ENCODE measurements at places on chromosomes 6 and 20.

DNA sequence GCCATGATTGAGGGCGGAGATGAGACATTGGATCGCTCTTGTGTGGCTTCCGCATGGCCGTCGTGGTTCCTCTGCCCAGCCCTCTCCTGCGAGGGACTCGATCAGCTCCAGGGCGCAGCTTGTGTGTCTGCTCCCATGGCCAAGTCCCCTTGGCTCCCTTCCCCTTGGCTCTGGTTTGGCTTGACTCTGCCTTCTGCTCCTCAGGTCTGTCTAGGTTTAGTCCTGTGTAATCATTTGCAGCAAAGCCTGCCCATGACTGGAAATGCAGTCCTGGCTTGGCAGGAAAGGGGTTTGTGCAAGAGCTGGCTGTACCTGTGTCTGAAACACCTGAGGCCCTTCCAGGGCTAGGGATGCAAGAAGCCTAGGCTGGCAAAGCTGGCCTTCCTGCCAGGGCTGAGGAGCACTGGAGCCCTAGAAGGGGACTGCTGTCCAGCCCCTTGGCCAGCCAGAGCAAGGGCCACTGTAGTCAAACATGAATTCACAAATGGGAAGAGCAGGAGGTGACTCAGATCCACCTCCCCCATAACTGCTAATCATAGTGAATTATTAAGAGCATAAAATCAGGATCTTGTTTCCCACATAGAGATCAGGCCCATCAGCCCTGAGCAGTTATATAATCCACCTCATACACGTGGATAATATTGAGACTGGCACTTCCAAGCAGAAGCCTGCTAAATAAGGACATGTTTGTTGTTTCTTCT, 196.8 kb downstream of the FARS2 start:
- DNase-seq, result no peak

GRCh38 chr6:35427851-35428321, 24.3 kb upstream of the FANCE start:
- no peak for DNase-seq

DNA sequence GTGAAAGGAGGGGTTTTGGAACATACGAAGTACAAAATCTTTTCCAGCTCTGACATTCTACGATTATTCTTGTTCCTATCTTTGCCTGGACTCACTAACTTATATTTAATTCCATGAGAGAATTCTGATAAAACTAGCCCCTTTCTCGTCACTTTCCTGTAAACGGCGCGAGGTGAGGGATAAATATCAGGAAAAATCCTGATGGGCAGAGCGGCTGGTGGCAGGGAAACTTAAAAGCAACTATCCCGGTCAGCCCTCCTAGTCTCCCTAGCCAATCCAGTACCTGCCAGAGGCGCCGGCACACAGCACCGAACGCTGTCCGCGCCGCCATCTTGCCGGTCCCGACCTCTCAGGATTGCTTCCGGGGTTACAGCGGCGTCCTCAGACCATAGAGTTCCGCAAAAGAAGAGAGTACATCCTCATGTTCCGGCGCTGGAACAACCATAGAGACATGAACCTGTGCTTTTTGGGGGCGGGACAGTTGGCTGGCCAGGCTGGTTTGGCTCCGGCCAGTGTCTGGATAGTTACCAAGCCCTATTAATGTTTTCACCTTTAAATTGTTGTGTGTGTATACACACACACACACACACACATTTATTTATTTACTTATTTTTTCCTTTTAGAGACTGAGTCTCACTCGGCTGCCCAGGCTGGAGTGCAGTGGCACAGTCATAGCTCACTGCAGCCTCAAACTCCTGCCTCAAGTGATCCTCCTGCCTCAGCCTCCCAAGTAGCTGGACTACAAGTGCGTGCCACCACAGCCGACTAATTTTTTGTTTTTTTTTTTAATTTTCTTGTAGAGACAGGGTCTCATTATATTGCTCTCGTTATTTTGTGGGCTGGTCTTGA, at the start of gene MRPS10:
Gene MRPS10 (minus strand): TSS at position 343 of the 849 bp plus-strand sequence. CDS start 12 bp downstream, at position 331.
- peak; percentile 86 for DNase-seq

- DNase-seq, result no peak
Measured at GRCh38 chr20:35275741-35276251, 2.1 kb downstream of the MMP24OS start.

DNA sequence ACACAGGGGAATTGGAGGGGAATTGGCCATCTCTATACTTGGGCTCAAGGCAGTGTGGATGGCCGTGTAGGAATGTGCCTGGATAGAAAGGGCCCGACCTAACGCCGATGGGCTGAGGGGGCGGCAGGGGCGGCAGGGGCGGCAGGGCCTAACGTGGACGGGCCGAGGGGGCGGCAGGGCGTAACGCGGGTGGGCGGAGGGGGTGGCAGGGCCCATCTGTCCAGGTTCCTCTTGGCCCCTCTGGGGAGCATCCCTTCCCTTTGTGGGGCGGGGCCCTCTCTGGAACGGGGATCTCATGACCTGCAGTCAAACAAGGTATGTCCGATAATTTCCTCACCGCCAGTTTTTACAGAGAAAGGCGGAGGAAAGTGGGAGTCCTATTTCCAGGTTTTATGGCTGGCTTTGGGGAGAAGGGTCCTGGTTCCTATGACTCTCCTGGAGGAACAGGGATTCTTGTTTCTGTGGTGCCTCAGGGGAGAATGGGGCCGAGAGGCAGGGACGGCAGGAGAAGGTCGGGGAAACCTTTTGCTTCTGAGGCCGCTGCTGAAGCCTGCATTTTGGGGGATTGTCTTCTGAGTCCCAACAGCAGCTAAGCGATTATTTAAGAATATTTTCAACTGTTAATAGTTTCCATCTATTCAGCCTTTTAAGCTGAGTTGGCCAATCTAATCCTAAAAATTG, 100.8 kb upstream of the FRMD1 start:
- no peak for DNase-seq

- DNase-seq, result no peak
Measured at GRCh38 chr20:63090682-63091571, 84.2 kb upstream of the BHLHE23 start.

DNA sequence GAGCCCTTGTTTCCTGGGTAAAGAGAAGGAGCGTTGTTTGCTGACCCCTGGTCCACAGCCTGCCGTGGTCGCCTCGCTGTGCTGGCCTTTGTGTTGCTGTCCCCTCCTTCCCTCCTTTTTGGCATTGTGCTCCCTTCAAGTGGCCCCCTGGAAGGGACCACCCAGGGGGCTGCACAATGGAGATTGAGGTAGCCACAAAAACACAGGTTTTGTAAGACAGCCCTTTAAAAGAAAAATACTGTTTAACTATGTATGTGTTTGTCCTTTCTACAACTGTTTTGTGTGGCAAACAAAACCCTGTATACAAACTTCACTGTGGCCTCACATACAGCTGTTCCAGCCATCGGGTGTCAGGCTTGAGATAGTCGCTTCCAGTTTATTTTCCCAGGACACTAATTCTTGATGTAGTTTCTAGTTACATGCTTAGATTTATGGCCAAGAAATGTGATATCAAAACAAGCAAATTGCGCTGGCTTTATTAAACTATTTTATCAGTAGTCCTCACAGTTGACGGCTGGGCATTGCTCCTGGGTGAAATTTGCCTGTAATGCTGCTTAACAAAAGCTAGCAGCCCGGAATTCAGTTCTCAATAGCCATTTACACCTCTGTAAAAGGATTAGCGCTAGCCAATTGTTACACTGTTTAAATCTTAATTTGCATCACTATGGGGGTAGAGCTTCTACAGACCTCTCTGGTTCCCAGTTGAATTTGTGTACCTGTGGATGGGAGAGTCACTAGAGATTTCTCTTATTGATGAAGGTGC, 64.1 kb downstream of the KIZ start:
- DNase-seq, result peak; percentile 84

DNA sequence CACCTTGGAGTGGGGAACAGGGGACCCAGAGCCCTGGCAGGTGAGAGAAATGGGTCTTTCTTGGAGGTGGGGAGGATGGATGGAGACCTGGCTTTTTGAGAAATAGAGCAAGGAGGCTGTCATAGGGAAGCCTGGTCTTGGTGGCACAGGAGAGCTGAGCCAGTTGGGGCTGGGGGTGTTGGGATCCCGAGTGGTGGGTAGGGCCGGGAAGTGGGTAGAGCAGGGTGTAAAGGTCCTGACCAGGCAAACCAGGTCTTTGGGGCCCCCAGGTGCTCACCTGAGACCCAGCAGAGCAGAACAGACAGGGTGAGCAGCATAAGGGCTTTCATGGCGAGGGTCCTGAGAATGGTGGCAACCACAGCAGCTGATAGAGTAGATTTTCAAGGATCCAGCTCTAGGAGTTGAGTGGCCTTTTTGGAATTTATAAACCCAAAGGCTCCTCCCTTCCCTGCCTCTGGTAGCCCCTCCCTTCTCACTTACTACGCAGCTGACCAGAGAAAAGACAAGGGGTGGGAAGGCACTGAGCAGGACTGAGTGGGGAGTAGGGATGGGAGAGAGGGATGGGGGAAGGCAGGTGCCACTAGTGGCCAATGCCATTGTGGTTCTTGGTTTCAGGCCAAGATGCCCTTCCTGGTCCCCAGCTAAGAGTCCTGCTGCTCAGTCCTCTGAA, at the start of gene LY6G6C:
Gene LY6G6C (minus strand): TSS at position 396 of the 670 bp plus-strand sequence. CDS start 67 bp downstream, at position 329.
- no peak for DNase-seq

DNA sequence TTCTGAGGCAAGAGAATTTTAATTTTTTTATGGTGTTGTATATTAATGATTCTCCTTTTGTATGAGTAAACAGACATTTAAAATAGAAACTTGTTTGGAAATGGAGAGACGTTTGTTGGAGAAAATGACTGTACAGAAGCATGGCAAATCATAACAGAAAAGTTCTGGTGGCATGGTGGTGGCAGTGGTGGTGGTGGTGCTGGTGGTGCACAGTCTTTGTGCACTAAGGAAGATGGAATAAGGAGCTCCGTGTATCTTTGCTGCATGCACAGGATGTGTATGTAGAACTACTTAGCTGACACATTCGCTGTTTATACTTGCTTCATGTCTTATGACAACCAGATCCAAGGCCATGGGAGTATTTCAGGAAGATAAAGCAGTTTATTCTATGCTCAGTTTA, 294.9 kb downstream of the UTRN start:
- no peak for DNase-seq

DNA sequence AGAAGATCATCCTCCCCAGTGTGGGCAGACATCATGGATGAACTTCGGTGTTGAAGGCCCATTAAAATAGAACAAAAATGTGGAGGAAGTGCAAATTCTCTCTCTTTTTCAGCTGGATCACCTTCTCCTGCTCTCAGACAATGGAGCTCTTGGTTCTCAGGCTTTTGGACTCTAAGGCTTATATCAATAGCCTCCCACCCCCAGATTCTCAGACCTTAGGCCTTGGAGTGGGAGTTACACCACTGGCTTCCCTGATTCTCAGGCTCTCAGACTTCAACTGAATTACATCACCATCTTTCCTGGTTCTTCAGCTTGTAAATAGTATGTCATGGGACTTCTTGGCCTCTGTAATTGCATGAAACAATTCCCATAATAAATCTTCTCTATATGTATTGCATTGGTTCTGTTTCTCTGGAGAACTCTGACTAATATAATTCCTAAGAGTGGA, 36.6 kb downstream of the NSFL1C start:
- DNase-seq, result no peak

GRCh38 chr6:18820725-18821124, 433.6 kb downstream of the RNF144B start:
- no peak for DNase-seq

DNA sequence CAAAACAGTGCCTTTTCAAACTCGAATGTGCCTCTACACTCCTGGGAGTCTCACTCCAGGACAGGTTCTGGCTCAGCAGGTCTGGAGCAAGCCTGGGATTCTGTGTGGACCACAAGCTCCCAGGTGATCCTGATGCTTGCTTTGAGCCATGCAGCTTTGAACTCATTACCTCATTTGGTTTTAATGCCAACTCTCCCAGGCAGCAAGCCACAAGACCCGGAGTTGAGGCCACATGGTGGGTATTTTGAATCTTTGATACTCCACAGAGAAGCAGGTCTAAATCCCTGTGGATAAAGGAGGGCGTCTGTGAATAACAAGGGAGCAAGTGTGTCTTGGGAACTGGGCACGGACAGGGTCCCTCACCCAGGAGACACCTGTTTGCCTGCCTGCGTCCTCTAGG, 205.4 kb upstream of the CST7 start:
- no peak for DNase-seq

DNA sequence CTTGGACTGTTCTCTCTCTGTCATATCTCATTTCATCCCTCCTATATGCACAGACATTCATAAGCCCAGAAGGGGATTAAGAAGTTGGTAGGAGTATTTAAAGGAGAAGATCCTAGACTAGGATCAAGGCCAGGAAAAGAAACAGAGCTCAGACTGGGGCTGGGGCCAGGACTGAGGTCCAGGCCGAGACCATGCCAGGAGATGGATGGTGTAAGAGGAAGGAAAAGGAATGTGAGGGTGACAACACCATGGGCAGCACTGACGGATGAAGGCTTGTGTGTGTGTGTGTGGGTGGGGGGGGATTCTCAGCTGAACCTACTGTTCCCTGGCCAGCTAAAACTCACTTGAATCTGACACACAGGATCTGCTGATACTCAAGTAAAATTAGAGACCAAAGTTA, 182.1 kb downstream of the KIF6 start:
- no peak for DNase-seq

DNA sequence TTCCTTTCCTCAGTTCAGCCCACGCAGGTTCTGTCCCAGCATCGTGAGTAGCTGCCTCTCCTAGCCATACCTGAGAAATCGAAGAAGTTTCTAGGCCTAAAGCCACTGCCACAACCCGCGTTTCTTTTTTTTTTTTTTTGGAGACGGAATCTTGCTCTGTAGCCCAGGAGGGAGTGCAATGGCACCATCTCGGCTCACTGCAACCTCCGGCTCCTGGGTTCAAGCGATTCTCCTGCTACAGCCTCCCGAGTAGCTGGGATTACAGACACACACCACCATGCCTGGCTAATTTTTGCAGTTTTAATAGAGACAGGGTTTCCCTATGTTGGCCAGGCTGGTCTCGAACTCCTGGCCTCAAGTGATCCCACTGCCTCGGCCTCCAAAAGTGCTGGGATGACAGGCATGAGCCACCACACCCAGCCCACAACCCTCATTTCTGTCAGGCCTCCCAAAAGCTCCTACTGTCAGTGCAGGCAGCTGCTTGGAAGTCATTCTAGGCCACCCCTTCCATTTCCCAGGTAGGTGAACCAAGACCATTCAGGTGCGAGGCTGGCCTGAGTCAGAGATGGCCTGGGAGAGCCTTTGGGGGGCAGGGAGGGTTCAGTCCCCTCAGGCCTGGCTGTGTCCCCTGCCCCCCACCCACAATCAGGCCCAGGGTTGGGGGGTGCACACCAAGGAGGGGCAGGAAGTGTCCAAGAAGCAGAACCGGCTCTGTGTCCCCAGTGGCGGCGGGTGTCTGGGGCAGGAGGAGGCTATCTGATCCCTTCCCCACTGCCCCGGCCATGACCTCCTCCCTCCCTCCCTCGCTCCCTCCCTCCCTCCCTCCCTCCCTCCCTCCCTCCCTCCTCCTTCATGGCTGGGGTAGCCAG, 47.2 kb downstream of the NOL4L start:
- DNase-seq, result no peak

DNA sequence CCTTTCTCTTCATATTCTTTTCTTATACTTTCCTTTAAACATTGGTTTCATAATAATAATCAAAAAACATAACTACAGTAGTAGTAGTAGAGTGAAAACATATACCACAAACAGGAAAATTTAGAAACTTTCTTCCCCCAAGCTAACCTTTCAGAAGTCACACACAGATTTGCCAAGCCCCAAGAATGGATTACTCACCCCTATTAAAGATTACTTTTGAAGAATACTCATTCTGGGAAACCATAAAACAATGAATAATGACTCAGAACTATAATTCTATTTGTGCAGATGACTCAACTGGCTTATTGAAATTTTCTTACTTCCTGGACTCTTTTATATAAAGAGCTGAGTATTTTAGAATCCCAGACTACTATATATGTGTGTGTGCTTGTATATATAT, 119.4 kb upstream of the GJE1 start:
- DNase-seq, result no peak

GRCh38 chr6:36050305-36050704, 22.7 kb downstream of the MAPK14 start:
- no peak for DNase-seq

- no peak for DNase-seq
Measured at GRCh38 chr6:69796073-69796641, 653 bp downstream of the LMBRD1 start.
